ENCODE measurements at places on chromosomes 4 and X.

DNA sequence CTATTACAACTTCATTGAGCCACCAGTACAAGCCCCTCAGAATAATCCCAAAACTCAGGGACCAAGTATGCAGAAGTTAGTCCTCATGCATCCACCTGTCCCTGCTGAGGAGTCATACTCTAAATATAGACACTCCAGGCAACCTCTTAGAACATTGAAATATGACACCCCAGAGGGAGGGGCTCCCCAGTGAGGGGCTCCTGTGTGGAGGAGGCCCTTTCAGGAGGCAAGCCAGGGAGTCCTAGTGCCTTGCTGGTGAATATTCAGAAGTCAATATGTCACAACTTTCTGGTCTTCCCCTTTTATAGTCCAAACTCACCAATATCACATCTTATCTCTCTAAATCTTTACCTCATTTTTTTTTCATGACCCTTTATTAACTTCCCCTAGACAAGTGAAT, 1.6 kb upstream of the ARMCX6 start:
- no peak for DNase-seq

DNA sequence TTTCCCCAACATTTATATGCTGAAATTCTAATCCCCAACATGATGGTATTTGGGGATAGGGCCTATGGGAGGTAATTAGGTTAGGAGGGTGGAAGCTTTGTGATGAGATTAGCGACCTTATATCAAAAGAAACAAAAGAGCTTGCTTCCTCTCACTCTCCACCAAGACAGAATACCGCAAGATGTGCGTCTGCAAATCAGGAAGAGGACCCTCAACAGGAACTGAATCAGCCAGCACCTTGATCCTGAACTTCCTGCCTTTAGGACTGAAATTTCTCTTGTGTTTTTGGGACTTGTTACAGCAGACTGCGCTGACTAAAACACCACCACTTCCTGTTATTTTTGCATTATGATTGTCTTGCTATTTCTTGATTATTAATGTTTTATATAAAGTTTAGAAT, 1889.4 kb downstream of the C4orf33 start:
- DNase-seq, result no peak

DNA sequence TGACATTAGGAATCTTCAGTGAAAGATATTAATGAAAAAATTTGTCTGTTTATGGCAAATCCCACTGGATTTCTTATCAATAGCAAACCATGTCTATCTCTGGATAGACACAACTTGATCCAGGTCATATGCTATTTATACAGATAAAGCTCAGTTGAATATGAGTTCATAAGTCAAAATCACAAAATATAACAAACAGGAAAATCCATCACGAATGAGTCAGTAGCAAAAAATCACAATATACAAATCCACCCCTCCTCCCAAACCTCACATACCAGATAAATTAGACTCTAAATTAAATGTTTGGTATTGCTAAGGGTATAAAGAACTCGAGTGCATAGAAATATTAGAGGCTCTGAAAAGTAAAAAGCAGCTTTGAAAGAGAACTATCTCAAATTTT, 420.5 kb downstream of the TLL1 start:
- DNase-seq, result no peak

DNA sequence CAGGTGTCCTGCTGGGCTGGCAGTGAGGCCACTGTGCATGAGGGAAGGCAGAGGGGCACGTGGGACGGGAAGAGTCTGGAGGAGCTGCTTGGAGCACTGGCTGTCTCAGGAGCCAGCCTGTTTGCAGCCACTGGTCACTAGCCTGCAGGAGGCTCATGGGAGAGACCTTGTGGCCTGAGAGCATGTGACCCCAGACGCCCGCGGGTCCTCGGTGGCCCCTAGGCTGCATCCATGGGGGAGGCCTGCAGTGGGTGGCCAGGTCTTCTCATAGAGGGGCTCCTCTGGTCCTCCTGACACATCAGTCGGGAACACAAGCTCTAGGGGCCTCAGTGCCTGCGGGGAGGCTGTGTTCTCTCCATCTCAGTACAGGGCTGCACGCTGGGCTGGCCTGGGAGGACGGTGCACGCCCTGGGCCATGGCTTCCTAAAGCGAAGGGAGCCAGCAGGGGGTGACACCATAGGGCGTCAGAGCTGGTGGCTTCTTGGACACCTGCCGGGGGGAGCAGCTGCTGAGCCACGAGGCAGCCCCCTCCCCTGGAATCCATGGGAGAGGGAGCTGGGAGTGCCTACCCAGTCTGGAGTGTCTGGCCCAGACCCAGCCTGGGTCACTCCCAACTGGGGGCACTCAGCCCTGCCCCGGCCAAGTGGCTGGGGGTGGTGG, 12.3 kb downstream of the NAT8L start:
- DNase-seq, result no peak

DNA sequence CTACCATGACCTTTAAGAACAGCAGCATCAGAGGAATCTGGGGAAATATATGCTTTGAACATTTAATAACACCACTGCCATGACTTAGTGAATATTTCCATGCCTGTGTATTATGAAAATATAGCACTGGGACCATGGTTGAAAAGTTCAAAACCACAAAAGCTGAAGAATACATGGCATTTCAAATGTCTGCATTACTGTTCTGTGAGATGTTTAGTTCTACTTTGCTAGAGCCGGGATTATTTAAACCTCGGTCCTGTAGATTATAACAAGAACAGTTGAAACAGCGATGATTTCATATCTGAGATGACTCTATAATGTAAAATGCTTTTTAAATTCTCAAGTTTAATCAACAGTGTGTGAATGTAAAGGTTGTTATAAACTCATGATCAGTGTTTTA, 126.7 kb upstream of the AGA start:
- DNase-seq, result no peak

DNA sequence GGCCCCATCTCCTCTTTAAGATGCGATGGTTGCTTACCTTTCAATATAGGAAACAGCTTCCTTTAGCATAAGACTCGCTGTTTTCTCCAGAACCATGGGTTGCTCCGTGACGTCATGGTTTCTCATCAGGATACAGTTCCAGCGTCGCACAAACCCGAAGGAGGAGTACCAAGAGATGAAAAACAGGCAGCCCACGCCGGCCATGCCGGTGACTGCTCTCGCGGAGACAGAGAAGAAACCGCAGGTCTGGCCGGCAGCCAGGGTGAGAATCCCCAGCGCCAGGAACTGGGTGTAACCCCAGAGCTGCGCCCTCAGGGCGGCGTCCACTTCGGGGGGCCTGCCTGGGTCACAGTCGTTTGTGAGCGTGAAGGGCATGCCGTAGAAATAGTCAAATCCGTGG, 11.4 kb downstream of the ARSD start:
- DNase-seq, result no peak
